HEK293T (cell line): ENCODE measurements at places on chromosomes 5 and 9.

DNA sequence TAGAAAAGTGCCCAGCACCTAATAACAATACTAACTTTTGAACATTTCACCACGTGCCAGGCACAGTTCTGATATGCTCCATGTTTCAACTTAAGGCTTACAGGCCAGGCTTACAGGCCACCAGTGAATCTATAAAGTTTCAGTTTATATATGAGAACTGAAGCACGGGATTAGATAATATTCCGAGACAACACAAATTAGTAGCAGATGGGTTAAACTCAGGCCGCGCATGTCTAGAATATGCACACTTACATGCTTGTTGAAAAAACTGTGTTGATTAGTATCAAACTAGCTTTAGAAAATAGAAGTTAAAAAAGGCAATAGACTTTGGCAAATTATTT, 587.9 kb downstream of the MTRR start:
- no peak for DNase-seq

GRCh38 chr9:130578865-130579737, at the start of gene FUBP3:
TSS of gene FUBP3 (plus strand) at chr9:130579577. CDS start at chr9:130579681, 104 bp downstream.
- DNase-seq = peak; percentile 97

GRCh38 chr5:1118738-1119137, 6.9 kb upstream of the SLC12A7 start:
- no peak for DNase-seq

GRCh38 chr5:51411921-51412325, 28.7 kb downstream of the ISL1 start:
- no peak for DNase-seq

DNA sequence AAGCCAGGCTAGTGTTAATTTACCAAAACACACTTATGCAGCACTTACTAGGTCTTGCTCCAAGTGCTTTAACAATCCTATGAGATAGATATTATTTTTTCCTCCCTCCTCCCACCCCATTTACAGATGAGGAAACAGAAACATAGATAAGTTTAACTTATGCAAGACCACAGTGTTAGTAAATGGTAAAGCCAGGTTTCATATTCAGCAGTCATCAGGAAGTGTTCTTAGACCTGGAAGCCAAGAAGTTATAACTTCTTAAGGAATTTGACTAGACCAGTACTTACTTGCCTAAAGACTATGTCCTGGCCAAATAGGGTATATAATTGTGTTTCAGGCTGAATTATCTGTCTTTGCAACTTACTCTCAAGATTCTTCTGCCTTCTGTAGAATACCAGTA, 15.9 kb downstream of the ABHD17B start:
- DNase-seq = no peak

GRCh38 chr5:144467792-144468191, 297.1 kb downstream of the KCTD16 start:
- DNase-seq = peak; percentile 40
